ENCODE measurements at places on chromosomes 16 and 17.

- DNase-seq: no peak
Observed at GRCh38 chr17:74414510-74414909, 17.4 kb upstream of the GPRC5C start.

DNA sequence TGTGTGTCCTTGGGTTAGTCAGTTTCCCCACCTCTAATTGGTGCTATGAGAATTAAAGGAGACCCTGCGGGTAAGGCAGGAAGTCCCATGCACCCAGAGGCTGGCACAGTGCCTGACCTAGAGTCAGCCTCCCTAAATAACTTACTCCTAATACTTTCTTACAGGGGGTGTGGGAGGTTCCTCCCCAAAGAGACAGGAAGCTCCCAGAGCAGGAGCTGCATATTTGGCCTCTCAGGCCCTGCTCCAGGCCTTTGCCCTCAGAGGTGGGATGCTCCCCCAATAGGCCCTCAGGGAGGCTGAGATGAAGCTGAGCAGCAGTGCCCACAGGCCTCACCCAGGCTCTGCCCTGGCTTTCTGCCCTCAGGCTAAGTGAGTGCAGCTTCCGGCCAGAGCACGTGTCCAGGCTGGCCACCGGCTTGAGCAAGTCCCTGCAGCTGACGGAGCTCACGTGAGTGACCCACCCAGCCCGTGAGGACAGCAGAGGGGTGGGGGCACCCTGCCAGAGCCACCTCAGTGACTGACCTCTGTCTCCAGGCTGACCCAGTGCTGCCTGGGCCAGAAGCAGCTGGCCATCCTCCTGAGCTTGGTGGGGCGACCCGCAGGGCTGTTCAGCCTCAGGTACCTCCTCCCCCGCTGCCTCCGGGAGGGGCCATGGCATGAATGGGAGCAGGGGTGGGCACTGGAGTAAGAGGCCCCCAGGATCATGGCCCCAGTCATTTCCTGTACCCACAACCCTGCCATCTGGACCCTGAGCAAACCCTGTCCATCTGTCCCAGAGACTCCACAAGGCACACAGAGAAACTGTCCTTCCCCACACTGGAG is 31.1 kb upstream of the CPNE2 start:
- DNase-seq: peak; percentile 70

DNA sequence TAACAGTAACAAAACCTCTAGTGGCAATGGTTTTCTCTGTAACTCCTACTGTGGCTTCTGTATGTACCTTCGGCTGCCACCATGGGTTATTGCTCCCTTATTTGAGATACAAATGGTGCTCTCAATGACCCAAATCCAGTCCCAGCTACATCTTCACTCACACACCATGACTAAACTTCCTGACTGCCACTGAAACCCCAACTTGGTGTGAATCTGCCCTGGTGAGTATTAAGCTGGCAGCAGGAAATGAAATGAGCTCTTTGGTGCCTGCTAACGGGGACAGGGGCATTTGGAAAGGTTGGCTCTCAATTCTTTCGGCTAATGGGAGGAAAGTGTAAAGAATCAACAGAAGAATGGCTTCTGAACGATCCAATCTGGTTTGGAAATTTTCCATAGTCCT is 7.5 kb upstream of the SLC35B1 start:
- DNase-seq: no peak

GRCh38 chr17:81575836-81576235 is 23.7 kb upstream of the FAAP100 start:
- DNase-seq: no peak

DNA sequence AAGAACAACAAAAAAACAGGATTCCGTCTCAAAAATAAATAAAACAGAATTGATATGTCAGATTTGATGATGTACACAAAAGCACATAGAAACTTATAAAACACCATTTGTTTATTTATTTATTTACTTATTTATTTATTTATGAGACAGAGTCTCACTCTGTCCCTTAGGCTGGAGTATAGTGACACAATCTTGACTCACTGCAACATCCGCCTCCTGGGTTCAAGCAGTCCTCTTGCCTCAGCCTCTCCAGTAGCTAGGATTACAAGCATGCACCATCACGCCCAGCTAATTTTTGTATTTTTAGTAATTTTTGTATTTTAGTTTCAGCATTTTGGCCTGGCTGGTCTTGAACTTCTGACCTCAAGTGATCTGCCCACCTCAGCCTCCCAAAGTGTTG is 21.4 kb downstream of the BCAS3 start:
- DNase-seq: no peak

GRCh38 chr17:57505841-57506773 is 239.0 kb downstream of the CCDC182 start:
- DNase-seq: no peak

DNA sequence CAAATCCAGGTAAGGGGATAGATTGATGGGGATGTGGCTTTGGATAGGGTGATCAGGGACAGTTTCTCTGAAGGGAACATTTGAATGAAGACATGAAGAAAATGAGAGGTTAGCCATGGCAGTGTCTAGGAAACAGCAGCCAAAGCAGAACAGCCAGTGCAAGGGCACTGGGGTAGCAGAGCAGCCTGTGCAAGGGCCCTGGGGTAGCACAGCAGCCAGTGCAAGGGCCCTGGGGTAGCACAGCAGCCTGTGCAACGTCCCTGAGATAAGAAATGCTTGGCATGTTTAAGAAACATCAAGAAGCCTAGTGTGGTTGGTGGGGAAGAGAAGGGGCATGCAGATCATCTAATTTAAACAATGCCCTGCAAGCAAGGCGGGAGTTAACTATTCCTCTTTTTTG is 128.5 kb downstream of the IRX5 start:
- DNase-seq: no peak

- DNase-seq: no peak
Observed at GRCh38 chr17:46862949-46863348, 11.6 kb downstream of the WNT9B start.

- DNase-seq: peak; percentile 44
Observed at GRCh38 chr17:60301649-60302048, 90.3 kb downstream of the USP32 start.

DNA sequence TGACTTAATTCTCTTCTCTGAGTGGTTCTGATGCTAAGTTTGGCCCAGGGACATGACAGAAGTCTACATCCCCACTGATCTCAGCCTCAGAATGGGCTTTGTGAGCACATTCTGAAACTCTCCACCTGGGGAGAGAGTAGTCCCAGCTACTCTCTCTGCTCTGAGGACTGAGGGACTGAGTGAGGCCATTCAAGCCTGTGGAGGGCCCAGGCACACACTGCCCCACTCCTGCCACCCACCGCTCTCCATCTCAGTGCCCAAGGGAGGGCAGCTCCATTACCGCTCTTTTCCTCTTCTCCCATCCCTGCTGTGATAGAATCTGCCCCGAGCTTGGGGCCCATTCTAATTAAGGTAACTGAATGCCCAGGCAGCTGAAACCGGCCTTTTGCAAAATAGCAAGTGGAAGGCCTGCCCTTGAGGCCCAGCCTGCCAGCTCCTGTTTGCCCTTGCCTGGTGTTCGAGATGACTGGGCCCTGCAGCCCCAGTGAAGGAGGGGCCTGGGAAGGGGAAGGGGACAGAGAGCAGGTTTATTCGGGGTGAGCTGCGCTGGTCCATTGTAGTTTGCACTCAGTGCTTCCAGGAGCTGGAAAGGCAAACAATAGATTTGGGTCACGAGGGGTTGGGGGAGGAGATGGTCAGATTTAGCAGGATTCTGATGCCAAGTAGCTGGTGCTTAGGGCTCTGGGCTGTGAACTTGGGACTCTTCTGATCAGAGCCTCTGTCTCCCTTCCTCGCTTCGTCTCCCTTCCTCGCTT is 76.2 kb downstream of the RAB11FIP4 start:
- no peak for DNase-seq

GRCh38 chr16:6684076-6684673 is 648.5 kb upstream of the RBFOX1 start:
- peak; percentile 48 for DNase-seq

DNA sequence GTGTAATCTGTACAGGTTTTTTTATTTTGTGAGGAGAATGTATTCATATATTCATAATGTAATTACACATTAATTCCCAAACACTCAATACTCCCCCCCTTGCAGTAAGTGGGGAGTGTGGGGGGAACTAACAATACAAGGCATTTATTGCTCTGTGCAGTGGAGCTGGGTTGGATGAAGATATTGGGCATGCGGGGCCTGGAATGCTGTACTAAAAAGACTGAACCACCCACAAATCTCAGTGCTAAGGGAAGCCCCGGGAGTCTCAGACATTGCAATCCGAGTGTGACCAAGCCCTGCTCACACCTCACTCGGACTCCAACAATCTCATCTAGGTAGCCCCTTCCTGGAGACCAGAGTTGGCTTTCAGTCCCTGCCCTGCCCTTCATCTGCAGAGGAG is 6.0 kb downstream of the PLLP start:
- no peak for DNase-seq

- DNase-seq: peak; percentile 43
Observed at GRCh38 chr16:56203052-56203451, 11.8 kb downstream of the GNAO1 start.

GRCh38 chr16:57531635-57532265 is 4.6 kb downstream of the CCDC102A start:
- DNase-seq: no peak

DNA sequence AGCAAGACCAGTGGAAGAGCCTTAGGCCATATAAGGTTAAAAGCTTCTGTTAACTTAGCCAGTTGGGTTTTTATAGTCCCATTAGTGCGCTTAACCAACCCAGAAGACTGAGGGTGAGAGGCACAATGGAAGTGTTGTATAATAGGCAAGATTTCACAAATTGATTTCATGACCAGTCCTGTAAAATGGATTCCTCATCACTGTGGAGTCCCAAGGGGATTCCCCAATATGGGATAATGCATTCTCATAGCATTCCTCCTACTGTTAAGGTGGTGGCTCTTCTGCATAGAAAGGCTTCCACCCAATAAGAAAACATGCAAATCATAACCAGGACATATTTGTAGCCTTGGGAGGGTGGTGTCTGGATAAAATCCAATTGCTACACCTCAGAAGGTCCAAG is 22.1 kb upstream of the B4GALNT2 start:
- DNase-seq: no peak

Measured in KBM-7 (cell line).